ENCODE measurements at places on chromosomes 12 and 14.
A peak's percentile ranks its signal among the peaks of the same experiment; 100 is the strongest.

- DNase-seq = no peak
These were observed 306.6 kb upstream of the FKBP4 start for GRCh38 chr12:2488131-2488530.

DNA sequence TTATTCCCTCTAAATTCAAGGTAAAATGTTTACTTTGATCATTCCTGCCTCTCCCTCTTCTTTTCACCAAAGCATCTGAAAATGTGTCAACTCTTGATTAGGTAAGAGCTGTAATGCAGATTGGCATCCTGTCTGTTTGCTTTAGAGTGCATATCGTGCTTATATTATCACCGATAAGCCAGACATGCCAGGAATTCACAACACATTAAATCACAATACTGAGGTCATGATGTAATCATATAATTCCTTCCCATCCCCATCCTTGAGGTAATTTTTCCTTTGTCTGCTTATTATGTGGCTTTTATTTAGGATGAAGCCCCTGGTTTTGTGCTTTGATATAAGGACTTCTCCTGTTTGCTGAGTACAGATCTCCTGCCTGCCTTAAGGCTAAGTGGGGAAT, 10.2 kb downstream of the DDX47 start:
- DNase-seq = no peak

DNA sequence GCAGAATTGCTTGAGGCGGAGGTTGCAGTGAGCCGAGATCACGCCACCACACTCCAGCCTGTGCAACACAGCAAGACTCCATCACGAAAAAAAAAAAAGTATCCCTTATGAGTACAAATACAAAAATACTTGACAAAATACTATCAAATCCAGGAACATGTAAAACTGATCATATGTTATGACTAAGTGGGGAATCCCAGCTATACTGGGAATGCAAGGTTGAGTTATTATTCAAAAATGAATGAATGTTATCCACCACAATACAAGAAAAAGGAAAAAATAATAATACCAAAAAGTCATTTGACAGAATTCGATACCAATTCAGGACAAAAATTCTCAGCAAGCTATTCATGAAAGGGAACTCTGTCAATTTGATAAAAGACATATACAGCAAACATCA, 32.6 kb downstream of the MOK start:
- DNase-seq = peak; percentile 18

- no peak for DNase-seq
These were observed 190.0 kb downstream of the MDGA2 start for GRCh38 chr14:47485421-47485820.

- DNase-seq = no peak
These were observed 50.2 kb downstream of the WDR20 start for GRCh38 chr14:102189874-102190273.

DNA sequence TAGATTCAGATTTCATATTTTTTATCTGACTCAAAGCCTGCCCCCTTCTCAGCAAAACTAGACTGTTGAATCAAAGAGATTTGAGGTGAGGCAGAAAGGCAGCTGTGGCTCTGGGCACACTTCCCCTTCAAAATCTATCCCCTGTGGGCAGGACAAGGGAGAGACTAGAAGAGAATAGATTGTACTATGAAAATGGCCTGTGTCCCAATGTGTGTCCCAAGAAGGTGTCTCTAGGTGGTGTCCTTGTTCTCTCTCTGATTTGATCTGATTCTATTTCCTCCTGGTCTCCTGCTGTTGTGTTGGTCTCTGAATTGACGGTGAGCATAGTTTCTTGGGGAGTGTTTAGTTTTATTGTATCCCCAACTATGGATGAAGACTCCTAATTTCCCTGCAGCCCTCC, 565.8 kb upstream of the ATP2B1 start:
- no peak for DNase-seq

- peak; percentile 89 for DNase-seq
These were observed 13.1 kb upstream of the DAAM1 start for GRCh38 chr14:59175404-59175803.

DNA sequence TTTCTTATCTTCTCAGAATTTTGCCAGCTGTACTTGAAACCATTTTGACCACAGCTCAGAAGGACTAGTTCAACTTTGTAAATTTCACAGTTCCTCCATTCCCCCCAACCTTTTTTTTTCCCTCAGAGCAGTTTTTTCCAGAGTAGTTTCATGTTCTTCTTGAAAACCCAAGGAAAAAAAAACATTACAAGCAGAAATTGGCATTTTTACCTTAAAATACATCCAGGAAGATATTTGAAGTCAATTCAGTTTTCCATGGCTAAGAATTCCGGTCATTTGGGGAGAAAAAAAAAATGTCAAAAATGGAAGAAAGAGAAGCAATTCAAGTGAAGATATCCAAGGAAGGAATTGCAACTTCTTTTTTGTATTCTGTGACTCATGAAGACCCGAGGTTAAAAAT, 39.5 kb downstream of the SYNE2 start:
- DNase-seq = no peak

- no peak for DNase-seq
These were observed 7.8 kb upstream of the CAMKK2 start for GRCh38 chr12:121304306-121304705.
